ENCODE measurements at places on chromosomes 4 and X.

DNA sequence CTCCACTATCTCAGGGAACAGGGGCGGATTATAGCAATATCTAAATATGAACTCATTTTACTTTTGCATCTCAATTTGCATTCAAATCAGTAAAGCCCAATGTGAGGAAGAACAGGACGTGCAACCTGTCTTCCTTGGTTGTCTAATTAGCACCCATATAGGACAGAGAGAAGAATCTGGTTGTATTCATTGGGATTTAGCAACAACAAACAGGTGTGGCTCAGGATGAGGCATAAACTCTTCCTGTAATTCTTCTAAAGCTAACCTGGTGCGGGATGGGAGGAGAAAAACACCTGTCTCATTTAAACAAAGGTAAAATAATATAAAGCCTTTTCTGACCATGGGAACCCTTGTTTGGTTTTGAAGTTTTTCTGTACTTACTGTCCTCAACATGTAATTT is 22.2 kb downstream of the TMPRSS11A start:
- no peak for DNase-seq

- DNase-seq, result no peak
Measured at GRCh38 chrX:119758731-119759247, 401 bp downstream of the SOWAHD start.

GRCh38 chrX:136106920-136107528 is 40.3 kb upstream of the FHL1 start:
- DNase-seq, result no peak

DNA sequence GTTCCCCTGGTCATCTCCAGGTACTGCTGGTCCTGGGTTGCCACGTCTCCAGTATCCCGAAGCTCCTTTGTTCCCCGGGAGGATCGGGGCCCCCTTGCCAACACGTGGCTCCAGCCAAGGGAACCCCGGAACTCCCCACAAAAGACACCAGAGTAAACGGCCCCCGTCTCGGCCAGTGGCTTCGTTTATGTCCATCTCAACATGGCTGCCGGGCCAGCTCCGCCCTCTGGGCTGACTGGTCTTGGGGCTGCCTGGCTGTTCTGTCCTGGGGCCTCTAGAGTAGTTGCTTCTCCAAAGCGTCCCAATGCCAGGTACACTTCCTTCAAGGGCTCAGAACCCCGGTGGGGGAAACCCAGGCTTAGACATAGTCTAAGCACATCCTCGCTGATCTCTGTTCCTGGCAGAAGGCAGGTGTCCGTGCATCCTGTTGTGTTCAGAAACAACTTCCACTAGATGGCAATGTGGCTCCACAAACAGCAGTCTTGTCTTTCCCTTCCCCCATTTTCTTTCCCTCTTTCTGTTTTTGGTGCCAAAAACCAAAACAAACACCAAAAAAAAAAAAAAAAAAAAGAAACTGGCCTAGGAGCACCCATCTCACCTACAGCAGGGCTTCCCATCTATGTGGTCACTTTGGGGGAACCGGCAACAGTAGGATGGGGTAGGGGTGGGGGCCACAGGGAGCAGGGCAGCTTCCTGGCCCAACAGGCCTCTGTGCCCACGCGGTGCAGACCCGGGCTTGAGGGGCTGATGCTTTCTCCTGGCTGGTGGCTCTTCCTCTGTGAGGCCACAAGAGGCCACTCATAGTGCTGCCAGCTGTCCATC is 35.3 kb downstream of the NBDY start:
- peak; percentile 91 for DNase-seq

- DNase-seq, result no peak
Measured at GRCh38 chr4:11049001-11049400, 364.4 kb upstream of the CLNK start.

- no peak for DNase-seq
Measured at GRCh38 chr4:98470831-98471230, 187.6 kb downstream of the TSPAN5 start.

DNA sequence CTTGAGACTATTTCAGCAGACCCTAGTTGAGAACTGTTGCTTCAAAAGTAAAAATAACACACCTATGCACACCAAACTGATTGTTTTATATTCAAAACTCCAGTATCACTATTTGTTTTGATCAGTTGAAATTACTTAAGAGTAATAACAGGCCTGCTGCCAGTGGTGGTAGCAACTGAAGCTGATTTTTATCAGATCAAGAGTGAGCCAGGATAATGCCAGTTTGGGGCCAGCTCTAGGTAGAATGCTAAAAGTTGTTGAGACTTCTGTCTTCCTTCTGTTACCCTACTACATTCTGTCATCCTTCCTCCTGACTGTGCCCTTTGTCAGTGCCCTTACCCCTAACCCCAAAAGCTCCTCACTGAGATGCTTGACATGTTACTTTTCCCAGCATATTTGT is 228.7 kb upstream of the SPRY1 start:
- DNase-seq, result no peak

- DNase-seq, result no peak
Measured at GRCh38 chr4:152696764-152697261, 17.0 kb upstream of the TMEM154 start.

GRCh38 chrX:17613979-17614588 is 123.2 kb upstream of the SCML1 start:
- DNase-seq, result no peak

DNA sequence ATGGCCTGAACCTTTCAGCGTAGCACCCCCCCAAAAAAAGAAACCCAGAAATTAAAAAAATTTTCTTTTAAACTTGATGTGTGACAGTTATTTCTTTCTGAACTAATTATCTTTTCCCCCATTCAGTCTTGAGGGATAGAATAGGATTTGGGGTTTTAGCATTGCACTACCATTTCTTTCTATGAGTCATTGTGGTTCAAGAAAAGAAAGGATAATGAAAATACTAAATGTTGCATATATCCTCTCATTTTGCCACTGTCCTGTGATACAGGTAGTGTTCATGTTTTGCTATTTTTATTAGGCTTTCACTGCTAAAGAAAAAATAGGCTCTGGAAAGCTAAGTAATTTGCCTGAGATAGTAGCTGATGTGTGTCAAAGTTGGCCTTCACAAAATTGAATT is 39.4 kb upstream of the DCK start:
- no peak for DNase-seq

DNA sequence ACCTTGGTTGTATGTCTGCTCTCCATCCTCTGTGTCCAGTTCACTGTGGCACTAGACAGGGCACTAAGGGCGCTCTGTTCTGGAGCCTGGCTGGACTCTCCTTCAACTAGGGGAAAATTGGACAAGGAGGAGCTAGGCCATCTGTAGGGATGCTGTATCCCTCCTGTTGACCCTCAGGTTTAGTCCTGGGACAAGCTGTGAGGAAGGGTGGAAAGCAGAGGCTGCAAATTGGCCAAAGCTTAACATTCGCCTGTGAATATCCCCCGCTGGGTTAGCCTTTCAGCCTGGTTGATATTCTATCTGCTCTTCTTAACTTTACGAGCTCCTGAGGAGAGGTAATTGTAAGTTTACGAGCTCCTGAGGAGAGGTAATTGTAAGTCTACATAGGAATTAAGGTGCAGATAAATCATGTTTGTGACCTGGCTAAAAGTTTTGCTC is 64.4 kb upstream of the ENPEP start:
- DNase-seq, result no peak

DNA sequence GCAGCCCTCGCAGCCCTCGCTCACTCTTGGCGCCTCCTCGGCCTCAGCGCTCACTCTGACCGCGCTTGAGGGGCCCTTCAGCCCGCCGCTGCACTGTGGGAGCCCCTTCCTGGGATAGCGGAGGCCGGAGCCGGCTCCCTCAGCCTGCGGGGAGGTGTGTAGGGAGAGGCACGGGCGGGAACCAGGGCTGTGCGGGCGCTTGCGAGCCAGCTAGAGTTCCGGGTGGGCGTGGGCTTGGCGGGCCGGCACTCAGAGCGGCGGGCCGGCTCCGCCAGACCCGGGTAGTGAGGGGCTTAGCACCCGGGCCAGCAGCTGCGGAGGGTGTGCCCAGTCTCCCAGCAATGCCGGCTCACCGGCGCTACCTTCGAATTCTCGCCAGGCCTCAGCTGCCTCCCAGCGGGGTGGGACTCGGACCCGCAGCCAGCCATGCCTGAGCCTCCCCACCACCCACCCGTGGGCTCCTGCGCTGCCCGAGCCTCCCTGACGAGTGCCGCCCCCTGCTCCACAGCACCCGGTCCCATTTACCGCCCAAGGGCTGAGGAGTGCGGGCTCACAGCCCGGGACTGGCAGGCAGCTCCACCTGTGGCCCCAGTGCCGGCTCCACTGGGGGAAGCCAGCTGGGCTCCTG is 1.4 kb upstream of the AADAT start:
- DNase-seq, result no peak

DNA sequence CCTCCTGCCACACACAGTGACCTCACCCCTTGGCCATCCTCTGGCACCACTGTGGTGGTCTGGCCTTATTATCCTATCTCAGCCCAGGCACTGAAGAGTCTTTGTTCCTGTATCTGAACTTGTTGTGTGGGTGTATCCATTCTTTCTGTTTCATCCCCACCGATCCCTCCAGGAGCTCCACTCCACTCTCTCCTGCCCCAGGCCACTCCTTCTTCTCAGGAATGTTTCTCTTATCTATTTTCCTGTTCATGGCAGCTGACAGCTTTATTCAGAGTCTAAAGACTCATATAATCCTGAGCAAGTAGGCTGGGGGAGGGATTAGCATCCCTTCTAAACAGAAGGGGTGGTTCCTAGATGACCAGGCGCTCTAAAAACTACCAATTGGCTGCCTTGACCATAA is 150.0 kb downstream of the ANAPC10 start:
- DNase-seq, result no peak

GRCh38 chr4:108037884-108038283 is 48.2 kb downstream of the HADH start:
- DNase-seq, result no peak

- DNase-seq, result no peak
Measured at GRCh38 chr4:96630839-96631238, 790.9 kb downstream of the PDHA2 start.

GRCh38 chr4:55993994-55994663 is 45.4 kb downstream of the CEP135 start:
- no peak for DNase-seq

DNA sequence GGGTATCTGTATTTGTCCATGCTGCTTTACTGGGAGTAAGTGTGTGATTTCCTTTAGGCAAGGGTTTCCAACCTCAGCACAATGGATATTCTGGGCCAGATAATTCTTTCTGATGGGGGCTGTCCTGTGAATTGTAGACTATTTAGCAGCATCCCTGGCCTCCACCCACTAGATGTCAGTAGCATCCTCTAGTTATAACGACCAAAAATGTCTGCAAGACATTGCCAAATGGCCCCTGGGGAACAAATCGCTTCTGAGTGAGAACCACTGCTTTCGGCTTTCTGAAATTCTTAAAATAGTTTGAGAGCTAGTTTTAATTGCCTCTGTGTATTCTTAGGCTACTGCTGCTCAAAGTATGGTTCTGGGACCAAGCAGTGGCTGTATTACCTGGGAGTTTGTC is 81.2 kb upstream of the GPM6B start:
- no peak for DNase-seq

GRCh38 chr4:157888281-157888680 is 284.5 kb downstream of the GASK1B start:
- no peak for DNase-seq

DNA sequence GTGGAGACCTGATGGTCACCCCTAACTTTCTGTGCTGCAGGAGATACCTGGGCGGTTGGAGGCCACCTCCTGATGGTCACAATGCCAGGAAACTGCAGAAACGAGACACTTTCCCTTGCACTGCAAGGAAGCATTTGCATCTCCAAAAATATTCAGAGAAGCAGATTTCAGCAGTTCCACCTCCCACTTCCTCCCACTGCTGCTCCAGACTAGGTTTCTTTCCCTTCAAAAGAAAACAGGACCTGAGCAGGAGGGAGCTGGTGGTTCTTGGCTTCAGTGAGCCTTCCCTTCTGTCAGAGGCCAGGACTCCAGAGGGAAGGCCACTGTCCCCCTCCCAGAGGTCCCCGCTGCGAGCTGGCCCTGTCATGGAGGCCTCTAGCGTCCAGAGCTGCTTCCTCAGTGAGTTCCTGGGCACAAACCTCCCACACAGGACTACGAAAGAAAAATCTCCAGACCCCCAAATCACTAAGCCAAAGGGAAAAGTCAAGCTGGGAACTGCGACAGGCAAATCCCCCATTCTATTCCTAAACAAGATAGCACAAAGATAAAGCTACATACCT is 35.9 kb downstream of the GPM6B start:
- DNase-seq, result no peak

DNA sequence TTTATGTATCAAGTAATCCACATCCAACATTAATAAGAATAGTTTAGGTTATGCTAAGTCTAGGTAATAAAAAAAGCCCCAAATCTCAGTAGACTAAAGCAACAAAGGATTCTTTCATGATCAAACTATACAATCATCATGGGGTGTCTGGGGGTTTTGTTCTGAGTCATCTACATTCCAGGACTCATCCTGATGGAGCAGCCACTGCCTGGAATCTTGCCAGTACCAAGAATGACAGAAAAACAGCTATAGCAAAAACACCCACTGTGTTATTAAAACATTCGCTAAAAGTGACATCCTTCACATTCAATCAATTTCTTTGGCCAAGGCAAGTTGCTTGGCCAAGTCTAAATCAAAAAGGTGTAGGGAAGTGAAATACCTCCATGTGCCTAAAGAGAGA is 3.9 kb upstream of the ARHGEF38 start:
- no peak for DNase-seq

DNA sequence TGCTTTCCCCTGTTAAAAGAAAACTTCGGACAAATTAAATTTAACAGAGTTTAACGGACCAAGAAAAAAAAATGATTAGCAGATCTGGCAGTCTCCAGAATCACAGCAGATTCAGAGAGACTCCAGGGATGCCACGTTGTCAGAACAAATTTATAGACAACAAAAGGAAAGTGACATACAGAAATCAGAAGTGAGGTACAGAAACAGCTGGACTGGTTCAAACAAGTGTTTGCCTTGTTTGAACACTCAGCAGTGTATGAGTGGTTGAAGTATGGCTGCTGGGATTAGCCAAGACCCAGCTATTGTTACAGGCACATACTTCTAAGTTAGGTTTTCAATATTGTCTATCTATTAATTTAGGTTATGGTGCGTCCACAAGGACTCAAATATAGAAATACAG is 19.1 kb downstream of the PIR start:
- DNase-seq, result no peak

GRCh38 chrX:123993904-123994635 is 32.6 kb downstream of the STAG2 start:
- no peak for DNase-seq

- no peak for DNase-seq
Measured at GRCh38 chr4:156581282-156582063, 390.1 kb downstream of the PDGFC start.

- DNase-seq, result no peak
Measured at GRCh38 chr4:184439856-184440594, 34.3 kb downstream of the IRF2 start.

GRCh38 chrX:68139791-68140190 is 293.5 kb downstream of the OPHN1 start:
- DNase-seq, result no peak

DNA sequence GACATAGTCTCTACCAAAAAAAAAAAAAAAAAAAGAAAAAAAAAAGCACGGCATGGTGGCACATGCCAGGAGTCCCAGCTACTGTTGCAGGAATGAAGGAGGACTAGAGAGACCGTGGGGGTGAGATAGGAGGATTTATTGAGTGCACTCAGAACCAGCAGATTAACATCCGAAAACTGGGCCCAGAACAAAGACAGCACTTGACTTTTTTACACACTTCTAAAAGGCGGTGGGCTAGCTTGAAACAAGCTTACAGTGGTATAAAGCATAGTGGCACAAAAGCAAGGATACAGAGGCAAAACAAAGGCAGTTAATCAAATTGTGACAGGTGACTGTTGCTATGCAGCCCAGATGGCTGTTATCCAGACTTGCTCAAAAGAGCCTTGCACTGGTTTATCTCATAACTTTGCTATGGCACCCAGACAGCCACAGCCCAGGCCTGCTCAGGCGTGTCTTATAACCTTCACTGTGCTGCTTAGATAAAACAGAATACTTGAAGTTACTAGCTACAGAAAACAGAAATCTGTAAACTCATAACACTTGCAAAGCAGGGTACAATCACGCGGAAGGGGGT is 9.9 kb upstream of the PI4K2B start:
- no peak for DNase-seq
